ENCODE measurements at places on chromosomes 7 and 10. TPM values are rescaled to one million over a fixed set of nuclear protein-coding genes. Genes with fewer than 3 reads are reported as not detected.

DNA sequence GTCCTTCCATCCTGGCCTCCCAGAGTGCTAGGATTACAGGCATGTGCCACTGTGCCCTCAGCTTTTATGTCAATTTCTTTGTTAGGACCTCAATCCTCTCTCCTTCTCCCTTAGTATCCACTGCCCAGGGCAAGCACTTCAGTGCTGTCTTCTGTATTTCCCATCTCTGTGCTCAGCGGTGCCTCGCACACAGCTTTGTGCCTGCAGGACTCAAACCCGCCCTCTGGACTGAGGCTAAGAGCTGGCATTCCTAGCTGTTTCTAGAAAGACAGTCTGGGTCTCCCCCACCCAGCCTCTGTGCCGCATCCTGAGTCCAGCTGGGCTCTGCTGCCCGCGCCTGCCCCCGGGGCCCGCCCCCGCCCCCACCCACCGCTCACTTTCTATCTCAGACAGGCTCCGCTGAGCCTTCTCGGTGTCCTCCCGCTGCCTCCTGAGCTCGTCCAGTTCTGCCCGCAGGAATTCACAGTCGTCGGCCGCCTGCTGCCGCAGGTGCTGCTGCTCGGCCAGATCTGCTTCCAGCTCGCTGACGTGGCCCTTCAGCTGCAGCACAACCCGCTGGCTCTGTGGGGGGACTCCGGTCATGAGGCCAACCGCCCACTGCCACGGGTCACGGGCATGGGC, 67.3 kb downstream of the SPDYE5 start:
- DNase-seq, result no peak

- DNase-seq, result no peak
These were observed 352.5 kb downstream of the FGFR2 start for GRCh38 chr10:121245754-121246153.

- no peak for DNase-seq
These were observed 101.2 kb upstream of the PARD3 start for GRCh38 chr10:34916314-34916713.

Gene OGDHL
- 0.30 TPM for total RNA-seq

Gene VWDE
- total RNA-seq, result 3.1 TPM

GRCh38 chr10:124864421-124865193, 63.0 kb downstream of the ABRAXAS2 start:
- DNase-seq, result no peak

DNA sequence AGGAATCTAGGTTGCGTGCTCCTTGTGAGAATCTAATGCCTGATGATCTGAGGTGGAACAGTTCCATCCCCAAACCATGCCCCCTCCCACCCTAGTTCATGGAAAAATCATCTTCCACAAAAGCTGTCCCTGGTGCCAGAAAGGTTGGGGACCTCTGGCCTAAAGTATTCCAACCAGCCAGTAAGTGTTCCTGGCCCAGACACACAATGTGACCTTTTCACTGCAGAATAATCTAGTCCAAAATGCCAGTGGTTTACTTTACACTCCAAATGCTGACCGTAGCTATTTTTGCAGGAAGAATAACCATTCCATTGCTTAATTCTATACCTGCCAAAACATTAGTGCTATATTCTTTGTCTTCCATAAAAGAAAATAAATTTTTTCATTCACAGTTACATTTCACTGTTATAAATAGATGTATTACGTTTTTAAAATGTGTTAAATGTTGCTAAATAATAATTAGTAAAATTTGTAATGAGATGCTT, 10.4 kb downstream of the CNNM1 start:
- no peak for DNase-seq

Gene COL17A1
- total RNA-seq, result not detected

Measured in NCI-H460 (cell line).